ENCODE measurements at places on chromosomes 7 and 10.

- peak; percentile 85 for DNase-seq
Measured at GRCh38 chr7:34155220-34155908, 250.0 kb downstream of the BMPER start.

DNA sequence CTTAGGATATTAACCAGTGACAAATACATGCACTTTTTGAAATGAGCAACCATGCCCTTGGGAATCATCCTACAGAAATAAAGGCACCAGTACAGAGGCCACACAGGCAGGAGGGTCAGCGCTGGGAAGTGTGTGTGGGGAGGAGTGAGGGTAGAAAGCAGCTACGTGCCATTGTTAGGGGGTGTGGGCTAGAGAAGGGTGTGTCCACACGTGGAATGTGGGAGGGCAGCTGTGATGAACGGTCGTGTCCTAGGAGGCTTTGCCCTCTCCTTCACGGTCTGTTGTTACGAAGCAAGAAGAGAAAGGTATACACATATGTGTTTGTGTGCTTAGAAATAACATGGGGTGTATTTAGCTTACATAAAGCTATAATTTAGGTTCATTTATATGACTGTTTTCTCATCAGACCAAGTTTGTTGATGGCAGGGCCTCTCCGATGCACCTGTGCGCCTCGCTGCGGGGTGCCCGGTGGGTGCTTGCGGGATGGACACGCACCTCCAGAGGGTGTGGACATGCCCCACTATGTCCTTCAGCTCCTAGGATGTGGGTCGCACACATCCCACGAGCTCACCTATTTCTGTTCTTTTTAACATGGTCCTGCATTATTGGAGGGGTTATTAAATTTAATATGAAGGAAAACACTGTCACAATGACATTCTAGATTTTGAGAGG, 16.9 kb upstream of the GET4 start:
- no peak for DNase-seq

DNA sequence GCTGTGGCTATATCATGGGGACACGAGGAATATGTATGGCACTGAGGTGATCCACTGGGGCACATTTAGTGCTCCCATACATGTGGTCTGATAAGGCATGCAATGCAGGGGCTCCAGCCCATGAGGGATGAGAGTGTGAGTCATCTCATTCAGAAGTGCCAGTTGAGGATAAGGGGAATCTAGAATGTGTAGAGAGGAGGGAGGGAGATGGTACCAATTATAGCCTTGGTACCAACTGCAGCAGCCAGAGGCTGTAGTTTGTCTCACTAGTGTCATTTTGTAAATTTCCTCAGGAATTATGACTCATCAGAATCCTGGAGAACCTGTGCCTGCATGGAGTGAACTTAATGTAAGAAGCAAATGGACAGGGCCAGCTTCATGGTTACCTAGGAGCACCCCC, 46.2 kb downstream of the LAMB4 start:
- DNase-seq: peak; percentile 58

- DNase-seq: peak; percentile 77
Measured at GRCh38 chr7:34087892-34088891, 182.9 kb downstream of the BMPER start.

DNA sequence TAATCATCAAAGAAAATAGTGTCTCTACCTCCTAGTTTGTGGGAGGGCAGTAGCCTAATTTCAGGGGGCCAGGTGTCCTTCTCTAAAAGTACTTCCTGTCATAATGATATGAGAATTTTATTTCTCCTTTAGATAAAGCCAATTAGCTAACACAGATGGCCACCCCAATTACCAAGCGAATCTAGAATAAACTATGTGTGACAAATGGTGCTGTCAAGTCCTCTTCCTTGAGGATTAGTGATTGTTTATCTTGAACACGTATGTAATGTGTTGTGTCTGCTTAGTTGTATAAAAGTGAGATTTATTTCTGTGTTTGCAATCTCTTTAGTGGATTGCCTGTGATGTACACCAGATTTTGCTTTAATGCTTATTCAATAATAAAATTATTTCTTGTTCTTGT, 1120.0 kb downstream of the SORCS1 start:
- no peak for DNase-seq

GRCh38 chr10:11165591-11166543, 148.2 kb downstream of the CELF2 start:
- peak; percentile 24 for DNase-seq

DNA sequence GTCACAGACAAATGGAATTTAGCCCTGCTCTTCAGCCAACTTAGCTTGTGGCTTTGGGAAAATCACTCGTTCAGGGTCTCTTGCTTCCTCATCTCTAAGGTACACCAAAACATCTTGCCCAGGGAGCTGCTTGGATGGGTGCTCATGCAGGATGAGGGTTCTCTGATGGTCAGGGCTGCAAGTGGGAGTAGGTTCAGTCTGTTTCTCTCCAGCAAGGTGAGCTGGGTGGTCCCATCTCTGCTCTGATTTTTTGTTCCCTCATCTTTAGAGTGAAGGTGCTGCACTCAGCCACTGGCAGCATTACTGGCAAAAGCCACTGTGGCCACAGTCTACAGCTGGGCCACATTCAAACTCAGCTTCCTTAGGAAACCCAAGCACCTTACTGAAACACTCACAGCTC, 149.9 kb upstream of the GPR26 start:
- DNase-seq: no peak

GRCh38 chr7:148804343-148805235, 79.5 kb downstream of the EZH2 start:
- DNase-seq: no peak

DNA sequence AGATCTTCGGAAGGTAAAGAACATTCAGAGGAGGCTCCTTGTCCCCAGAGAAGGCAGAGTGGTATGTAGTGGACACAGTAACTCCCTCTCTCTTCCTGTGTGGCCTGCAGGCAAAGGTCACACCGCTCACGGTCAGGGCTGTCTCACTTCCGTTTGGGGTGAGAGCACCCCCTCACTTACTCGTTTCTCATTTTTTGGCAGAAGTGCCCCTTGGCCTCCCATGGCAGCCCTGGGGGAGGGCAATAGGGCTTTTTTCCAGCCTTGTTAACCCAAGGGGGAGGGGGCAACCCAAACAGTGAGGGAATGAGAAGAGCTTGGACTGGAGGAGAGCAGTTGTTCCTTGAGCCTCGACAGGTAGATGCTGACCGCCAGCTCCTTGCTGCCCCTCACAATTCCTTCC, 31.8 kb upstream of the SRGN start:
- DNase-seq: no peak

GRCh38 chr7:38512704-38513103, 118.5 kb downstream of the AMPH start:
- no peak for DNase-seq

- no peak for DNase-seq
Measured at GRCh38 chr7:137992550-137993394, 9.1 kb downstream of the CREB3L2 start.

GRCh38 chr10:123392182-123392963, 238.2 kb downstream of the BUB3 start:
- DNase-seq: no peak

GRCh38 chr7:20275637-20276036, 55.1 kb upstream of the ITGB8 start:
- no peak for DNase-seq
